HTR-8/SVneo (cell line): ENCODE measurements at places on chromosomes 2 and 18.

- no peak for DNase-seq
Observed at GRCh38 chr2:216637472-216637871, 4.3 kb downstream of the IGFBP2 start.

GRCh38 chr2:189408294-189408693 lies 33.0 kb upstream of the WDR75 start:
- no peak for DNase-seq

DNA sequence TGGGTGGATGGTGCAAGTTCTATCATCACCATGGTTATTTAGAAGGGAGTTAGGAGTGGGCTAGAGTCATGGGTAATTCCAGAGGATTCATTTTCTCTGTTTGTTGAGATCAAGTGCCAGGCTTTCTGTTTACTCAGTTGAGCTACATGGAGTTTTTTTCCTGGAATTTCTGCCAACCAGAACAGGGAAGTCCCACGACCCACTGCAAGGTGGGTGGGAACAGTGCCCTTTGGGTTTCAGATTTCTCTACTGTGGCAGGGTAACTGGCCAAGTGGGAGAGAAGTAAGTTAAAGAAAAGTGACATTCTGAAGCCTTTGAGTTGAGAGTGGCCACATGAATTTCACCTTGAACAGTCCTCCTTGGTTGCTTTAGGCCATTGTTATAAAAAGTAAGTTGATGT lies 138.9 kb downstream of the SLC39A10 start:
- DNase-seq: no peak

DNA sequence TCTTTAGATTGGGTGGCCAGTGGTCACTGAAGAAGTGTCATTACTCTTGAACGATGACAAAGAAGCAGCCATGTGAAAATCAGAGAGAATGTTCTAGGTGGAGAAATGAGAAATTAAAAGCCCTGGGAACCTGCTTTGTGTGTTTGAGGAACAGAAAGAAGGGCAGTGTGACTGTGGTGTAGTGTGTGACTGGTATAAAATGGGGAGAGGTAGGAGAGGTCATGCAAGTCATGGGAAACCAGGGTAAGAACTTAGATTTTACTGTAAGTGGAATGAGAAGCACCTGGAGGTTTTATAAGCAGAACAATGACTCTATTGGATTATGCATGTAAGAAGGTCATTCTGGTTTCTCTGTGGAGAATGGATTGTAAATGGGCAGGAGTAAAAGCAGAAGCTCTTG lies 12.2 kb downstream of the ICOS start:
- DNase-seq: no peak

- DNase-seq: peak; percentile 87
Observed at GRCh38 chr2:237858294-237859081, 935 bp upstream of the RAMP1 start.
